Osteocyte (in vitro differentiated cells): ENCODE measurements at places on chromosomes 2 and 18. TPM values are rescaled to one million over a fixed set of nuclear protein-coding genes. Genes with fewer than 3 reads are reported as not detected.
A peak's percentile ranks its signal among the peaks of the same experiment; 100 is the strongest.

The ATP9B gene
- 27.3 and 27.4 TPM in 2 replicates for total RNA-seq

The CD8B2 gene
- total RNA-seq = not detected in 2 replicates

The DUSP2 gene
- total RNA-seq = 0.68 and 0.78 TPM in 2 replicates

DNA sequence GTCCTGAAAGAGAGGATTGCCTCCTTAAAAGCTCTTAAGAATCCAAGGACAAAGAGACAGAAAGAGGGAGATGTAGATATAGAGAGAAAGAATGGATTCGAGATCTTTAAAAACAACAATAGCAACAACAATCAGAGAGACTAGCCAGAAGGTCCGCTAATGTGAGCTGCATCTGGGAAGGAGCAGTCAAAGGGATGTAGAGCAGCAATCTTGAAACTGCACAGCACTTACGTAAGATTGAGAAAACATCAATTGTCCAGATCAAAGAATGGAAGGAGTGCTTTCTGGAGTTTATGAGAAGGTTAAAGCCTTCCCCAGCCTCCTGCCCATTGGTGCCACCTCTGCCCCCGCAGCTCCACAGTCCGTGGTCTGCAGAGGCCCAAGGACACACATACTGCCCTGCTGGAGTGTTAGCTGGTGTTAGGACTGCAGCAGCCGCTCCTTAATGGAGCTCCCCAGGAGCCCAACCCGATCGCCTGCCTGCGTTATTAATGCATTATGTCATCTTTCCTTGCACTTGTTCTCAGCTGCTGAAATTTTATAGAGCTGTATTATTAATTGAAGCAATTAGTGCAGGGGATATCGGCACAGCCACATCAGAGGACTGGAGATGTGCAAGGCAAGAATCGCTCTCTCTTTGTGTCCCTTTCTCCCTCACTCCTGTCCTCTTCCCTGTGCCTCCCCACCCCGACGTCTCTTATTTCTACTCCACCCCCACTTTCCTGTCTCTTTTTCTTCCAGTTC lies 94.2 kb upstream of the STPG4 start:
- no peak for DNase-seq

The MBD2 gene
- 58.3 and 62.5 TPM in 2 replicates for total RNA-seq

- no peak for DNase-seq
Observed at GRCh38 chr2:10721396-10722251, at the start of gene ATP6V1C2. ATP6V1C2 (plus strand) TSS chr2:10721630; CDS start chr2:10722850, 1,220 bp downstream.

The COL4A3 gene
- 0.32 and 0.57 TPM in 2 replicates for total RNA-seq

The ZBTB7C gene
- 0.11 and 0.16 TPM in 2 replicates for total RNA-seq

The CFAP210 gene
- total RNA-seq = 0.94 TPM in 1 of 2 replicates, not detected in the other

DNA sequence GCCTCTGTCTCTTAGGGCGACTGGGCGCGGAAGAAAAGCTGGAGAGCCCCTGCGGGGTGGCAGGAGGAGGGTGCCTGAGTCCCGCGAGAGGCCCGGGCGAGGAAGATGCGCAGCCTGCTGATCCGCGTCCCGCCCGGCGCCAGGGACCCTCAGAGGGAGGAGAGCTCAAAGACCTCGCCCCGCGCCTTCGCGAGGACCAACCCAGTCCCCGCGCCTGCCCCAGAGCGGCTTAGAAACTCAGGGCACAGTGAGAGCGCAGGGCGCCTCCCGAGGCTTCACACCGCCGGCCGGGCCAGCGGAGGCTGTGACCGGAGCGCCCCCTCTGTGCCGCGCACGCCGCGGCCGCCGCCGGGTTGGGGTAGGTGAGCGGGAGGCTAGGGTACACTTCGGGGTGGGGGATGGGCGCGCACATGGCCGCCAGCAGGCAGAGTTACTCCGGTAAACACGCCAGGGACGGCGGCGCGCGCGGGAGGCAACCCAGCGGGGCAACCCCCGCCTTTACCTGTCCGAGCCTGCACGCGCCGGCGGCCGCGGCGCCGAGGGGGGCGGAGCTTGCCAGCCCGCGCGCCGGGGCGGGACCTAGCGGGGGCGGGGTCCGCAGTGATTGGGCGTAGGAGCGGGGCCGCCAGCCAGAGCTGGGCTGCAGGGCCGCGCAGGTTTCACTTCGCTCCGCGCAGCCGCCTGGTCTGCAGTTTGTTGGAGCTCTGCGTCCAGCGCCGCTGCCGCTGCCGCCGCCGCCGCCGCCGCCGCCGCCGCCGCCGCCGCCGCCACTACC lies at the start of gene BCL2L11:
TSS of gene BCL2L11 (plus strand) at position 662 of the 775 bp plus-strand sequence. CDS start 2,832 bp downstream, outside the sequence.
- DNase-seq = peak; percentile 97

The GAL3ST2 gene
- 0.48 TPM in 1 of 2 replicates, not detected in the other for total RNA-seq

DNA sequence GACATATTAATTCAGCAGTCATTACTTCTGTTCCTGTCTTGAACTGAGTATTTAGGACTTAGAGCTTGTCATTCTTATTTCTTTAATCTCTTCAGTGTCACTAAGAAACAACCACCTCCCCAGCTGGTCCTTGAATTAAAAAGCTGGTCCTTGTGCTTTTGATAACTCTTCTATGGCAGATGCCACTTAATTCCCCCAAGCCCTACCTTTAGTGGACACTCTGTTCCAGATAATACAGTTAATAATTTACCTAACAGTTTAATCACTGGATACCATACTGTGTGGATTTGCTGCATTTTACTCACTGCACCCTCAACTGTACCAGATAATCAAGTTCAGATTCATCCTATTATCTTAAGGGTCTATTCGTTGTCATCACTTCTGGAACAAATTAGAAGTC lies 73.1 kb downstream of the SKA1 start:
- no peak for DNase-seq

DNA sequence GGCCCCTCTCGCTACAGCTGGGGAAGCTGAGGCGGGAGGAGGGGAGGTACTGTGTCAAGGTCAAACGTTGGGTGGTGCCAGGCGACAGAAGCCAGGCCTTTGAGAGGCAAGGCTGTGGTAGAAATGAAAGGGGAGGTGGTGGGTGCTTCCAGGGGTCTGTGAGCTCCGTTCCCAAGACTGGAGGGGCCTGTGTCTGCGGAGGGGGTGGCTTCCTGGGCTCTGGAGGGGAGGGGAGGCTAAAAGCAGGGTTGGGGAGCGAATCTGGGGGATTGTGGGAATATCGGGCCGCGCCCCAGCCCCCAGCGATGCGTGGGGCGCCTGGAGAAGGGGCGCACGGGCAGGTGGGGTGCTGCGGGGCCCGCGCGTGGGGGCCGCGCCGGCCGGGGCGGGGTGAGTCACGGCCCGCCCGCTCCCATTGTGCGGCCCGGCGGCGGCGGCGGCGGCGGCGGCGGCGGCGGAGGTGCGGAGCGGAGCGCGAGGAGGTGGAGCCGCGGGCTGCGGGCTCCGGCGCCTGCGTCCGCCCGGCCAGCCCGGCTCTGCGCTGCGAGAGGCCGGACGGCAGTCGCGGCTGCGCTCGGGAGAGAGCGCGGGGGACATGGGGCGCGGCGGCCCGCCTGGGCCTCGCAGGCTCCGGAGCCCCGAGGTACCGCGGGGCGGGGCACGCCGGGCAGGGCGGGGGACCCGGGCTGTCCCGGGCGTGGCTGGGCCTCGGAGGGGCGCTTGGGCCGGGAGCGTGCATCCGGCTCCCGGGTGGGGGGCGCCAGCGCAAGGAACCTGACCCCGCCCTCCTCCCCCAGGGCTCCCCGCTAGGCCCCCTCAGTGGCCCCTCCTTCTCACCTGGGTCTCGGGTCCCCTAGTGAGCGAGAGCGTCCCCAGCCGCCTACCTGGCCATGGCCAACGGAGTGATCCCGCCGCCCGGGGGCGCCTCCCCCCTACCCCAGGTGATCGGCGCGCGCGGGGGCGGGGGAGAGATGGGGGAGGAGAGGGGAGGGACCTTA lies at the start of gene SLC4A3:
TSS of gene SLC4A3 (plus strand) at position 528 of the 998 bp plus-strand sequence. CDS start at position 891, 363 bp downstream.
- DNase-seq = no peak

DNA sequence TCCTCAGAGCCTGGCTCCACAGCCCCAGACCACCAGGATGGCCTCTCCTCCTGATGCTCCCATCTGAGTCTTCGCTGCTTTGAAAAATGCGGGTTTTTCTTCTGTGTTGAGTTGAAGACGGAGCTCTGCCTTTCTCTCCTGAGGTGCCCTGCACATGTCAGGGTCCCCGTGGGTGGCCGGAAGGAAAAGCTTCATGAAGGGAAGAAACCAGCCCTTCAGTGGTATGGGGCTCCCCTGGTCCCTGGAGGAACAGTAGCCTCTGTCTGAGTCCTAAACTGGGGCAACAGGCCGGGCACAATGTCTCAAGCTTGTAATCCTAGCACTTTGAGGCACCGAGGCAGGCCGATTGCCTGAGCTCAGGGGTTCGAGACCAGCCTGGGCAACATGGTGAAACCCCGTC lies 54.7 kb upstream of the CAB39 start:
- DNase-seq = no peak

- no peak for DNase-seq
Observed at GRCh38 chr2:223941579-223942277, 3.4 kb downstream of the WDFY1 start.

DNA sequence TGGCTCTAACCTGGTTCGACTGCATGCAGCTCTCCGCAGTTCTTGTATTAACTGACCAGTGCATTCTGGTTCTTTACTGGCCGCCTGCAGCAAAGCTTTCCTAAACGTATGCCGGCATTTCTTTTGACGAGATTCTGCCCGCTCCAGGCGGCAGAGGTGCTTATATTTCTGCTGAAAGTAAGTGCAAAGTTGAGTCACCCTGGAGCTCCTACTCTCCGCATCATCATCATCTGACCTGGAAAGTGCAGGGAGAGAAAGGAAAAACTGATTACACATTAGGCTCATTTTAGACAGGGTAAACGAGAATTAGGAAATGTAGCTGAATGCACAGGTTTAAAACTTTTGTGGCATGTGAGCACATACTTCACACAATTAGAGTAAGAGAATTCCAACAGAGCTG lies 57.9 kb downstream of the INO80D start:
- no peak for DNase-seq

The FSIP2 gene
- 3.4 and 3.5 TPM in 2 replicates for total RNA-seq

GRCh38 chr2:140269000-140269399 lies 1488.8 kb upstream of the NXPH2 start:
- DNase-seq = no peak

The GALR1 gene
- total RNA-seq = not detected in 2 replicates

The OTX1 gene
- total RNA-seq = not detected in 2 replicates

DNA sequence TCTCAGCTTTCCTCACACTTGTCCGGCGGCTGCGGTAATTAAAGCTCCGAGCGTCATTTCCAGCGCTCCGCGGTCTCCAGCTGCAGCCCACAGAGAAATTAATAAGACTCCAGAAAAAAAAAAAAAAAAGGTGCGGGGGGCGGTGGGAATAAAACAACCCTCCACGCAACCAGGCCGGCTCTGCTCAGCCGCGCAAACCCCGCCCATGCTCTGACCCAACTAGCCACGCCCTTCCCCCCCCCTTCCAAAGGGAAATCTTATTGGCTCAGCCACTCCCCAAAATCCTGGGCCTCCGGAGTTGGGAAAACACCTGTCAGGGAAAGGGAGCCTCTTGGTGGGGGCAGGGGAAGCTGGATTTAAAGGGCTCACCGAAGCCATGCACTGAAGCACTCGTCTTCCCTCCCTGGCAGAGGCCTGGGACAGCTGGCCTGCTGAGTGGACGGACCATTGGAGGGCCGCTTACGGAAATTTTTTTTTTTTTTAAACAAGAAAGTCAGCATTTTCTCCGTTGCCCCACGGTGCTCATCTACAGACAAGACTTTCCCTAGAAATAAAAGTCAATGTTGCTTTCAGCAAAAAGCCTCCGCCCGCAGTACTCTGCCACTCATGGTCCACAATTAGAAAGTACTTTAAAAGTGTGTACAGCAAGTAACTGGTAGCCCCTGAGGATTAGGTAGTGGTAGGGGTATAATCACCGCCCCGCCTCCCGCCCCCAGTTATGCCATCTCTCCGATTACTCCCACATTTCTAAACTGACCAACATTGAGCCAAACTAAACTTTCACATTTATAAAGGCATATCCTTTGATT lies 674 bp upstream of the ERBB4 start:
- no peak for DNase-seq

The DCDC2C gene
- total RNA-seq = not detected in 2 replicates

DNA sequence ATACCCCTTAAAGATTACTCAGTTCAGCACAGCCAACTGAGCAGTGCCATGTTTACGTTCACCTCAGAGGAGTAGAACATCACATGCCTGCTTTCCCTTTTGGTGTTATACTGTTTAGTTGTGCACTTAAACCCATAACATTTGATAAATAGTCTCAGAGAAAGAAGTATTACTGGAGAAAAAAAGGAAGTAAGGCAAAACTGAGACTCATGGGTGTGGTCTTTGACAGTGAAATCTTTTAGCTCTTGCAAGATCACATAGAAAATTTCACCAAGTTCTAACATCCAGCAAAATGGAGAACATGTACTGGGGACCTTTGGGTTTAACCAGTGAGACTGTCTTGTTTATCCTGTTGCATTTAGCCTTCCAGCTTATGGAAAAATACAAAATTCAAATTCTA lies 5.6 kb downstream of the TANK start:
- DNase-seq = no peak

DNA sequence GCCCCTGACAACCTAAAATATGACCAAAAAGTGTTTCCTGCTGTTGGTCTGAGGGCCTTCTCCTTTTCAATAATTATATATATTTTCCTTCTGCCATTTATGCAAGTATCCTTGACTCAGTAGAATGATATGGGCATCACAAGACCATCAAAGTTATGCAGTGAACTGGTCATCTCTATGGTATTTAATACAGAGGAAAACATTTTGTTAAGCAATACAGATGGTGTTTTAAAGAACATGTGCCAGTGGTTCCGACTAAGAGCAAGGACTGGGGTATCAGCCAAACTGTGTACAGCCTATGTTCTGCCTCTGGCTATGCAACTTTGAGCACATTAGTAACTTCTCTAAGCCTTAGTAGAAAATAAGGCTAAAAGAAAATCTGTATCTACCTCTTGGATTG lies 179.0 kb downstream of the TRABD2A start:
- no peak for DNase-seq

- DNase-seq = no peak
Observed at GRCh38 chr18:4843771-4844170, 353.3 kb downstream of the AKAIN1 start.

The SERPINB11 gene
- total RNA-seq = not detected in 2 replicates

DNA sequence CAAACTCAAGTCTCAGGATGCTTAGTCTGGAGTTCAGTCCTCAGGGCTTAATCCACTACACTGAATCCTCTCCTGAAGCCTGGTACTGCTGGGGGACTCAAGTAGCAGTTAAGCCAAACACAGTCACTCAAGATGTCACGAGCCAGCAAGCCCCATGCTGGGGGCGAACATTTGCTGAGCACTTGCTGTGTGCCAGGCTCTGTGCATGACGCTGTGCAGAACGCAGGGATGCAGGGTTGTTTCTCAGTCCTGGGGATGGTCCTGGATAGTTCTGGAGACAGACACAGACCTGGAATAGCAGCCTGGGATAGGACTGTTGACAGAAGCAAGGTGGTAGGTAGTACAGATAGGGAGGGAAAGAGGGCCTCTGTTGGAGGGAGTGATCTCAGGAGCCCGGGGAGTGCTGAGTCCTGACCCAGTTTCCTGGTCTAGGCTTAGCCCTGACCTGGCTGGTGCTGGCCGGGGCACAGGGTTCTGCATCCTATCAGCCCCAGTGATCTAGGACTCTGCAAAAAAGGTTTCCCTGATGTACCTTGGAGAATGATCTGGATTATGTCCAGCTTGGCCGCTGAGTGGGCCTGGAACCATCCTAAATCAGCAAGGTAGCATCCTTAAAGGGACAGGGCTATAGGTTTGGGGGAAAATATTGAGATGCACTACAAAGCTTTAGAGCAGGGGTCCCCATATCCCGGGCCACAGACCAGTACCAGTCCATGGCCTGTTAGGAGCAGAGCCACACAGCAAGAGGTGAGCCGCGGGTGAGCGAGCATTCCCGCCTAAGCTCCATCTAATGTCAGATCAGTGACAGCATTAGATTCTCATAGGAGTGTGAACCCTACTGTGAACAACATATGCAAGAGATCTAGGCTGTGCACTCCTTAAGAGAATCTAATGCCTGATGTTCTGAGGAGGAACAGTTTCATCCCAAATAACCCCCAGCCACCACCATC lies 54.7 kb upstream of the OTOF start:
- DNase-seq = no peak

The FBXO36 gene
- 3.7 and 4.8 TPM in 2 replicates for total RNA-seq

- no peak for DNase-seq
Observed at GRCh38 chr2:25201794-25202193, 33.4 kb upstream of the POMC start.

The SLC30A3 gene
- not detected in 2 replicates for total RNA-seq
